HFFc6 (cell line): ENCODE measurements at places on chromosomes 11 and 22.

DNA sequence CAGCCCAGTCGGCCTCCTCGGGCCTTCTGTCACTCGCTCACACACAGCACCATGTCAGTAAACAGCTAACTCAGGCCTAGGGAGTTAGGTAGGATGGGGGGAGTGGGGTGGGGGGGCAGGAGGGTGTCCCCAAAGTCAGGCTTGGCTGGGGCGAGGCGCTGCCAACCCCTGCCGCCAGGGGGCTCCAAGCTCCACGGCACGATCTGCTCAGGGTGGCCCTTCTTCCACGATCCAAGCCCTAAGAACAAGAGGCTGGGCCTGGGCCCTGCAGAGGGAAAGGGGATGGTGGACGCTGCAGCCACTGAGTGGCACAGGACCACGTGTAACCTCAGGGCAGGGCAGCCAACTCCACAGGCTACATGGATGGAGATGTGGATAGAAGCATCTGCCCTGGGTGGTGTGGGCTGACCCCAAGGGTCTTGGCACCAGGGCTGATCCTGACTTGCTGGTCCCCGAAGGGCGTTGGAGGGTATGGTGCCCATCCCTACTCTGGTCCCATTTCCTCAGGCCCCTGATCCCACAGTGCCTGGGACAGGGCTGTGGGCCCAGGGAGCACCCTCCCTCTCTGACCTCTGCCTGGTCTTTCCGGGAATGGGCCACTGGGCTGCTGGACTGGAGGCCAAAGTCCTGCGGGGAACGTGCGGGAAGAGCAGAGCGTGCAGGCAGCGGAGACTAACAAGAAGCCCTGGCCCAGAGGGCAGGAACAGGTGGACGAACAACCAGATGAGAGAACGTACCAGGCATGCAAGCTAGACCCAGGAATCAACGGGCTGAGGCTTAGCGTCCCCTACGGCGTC is 29.1 kb upstream of the TXNRD2 start:
- H3K4me3 ChIP-seq = no peak overlapping the region
- peaks cover 3% of the 10 kb centered on the region; the same call in 1 of the 2 replicates for H3K27me3 ChIP-seq
- no peak for DNase-seq
- H3K36me3 ChIP-seq = no peaks in the 10 kb centered on the region
- H3K4me1 ChIP-seq = no peaks in the 10 kb centered on the region

GRCh38 chr11:82176945-82177344 is 556.7 kb downstream of the FAM181B start:
- no peak overlapping the region for H3K4me3 ChIP-seq
- H3K36me3 ChIP-seq = no peaks in the 10 kb centered on the region
- H3K27ac ChIP-seq = no peak overlapping the region

- H3K4me1 ChIP-seq = no peaks in the 10 kb centered on the region
- no peak for DNase-seq
- no peak overlapping the region for H3K27ac ChIP-seq
- no peaks in the 10 kb centered on the region for H3K27me3 ChIP-seq
- no peaks in the 10 kb centered on the region; the same call in 1 of the 2 replicates for H3K36me3 ChIP-seq
- no peak overlapping the region for H3K4me3 ChIP-seq
Measured at GRCh38 chr11:77303328-77303727, 1.8 kb upstream of the GDPD4 start.

DNA sequence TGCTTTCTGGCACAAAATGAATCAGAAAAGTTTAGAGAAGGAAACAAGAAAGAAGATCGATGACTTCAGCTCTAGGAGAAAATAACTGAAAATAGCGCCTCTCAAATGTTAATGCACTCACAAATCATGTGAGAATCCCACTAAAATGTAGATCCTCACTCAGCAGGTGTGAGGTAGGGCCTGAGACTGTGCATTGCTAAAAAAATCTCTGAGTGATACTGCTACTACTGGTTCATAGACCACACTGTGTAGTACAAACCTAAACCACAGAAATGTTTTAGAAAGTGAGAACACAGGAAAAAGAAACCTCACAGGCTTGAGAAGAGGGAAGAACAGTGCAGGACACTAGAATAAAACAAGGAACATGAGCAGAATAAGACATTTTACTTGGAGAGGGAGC is 2.0 kb downstream of the OR8D4 start:
- no peaks in the 10 kb centered on the region for H3K4me1 ChIP-seq
- no peak for DNase-seq
- H3K4me3 ChIP-seq = no peak overlapping the region
- H3K36me3 ChIP-seq = peaks cover 4% of the 10 kb centered on the region; the same call in 1 of the 2 replicates
- H3K27me3 ChIP-seq = no peaks in the 10 kb centered on the region; the same call in 1 of the 2 replicates

- no peaks in the 10 kb centered on the region for H3K36me3 ChIP-seq
- peak overlapping the region; percentile 36; the same call in 1 of the 2 replicates for H3K4me3 ChIP-seq
- no peak for DNase-seq
- H3K27me3 ChIP-seq = peaks cover 12% of the 10 kb centered on the region
Measured at GRCh38 chr11:57482782-57483561, 22.6 kb downstream of the RTN4RL2 start.

- H3K27ac ChIP-seq = no peak overlapping the region
- no peak overlapping the region for H3K4me3 ChIP-seq
- DNase-seq = no peak
- H3K36me3 ChIP-seq = peaks cover 5% of the 10 kb centered on the region; the same call in 1 of the 2 replicates
- H3K27me3 ChIP-seq = no peaks in the 10 kb centered on the region; the same call in 1 of the 2 replicates
Measured at GRCh38 chr11:42473106-42473505, 838.7 kb upstream of the API5 start.

DNA sequence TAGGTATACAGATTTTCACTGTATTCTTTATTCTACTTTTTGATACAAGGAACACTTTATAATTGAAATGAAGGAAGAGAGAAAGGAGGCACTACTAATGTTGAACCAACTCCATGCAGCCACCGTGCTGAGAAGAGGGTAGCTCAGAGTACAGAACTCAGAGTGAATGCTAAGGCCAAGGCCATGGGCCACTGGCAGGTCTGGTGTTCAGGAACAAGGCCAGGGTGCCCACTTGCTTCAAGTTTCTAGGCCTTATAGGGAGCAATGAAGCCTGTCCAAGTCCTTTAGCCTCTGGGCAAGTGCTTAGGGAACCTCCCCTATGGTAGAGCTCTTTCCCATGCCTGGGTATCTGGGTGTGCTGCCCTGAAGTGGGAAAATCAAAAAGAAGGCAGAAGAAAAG is 235.0 kb downstream of the TENM4 start:
- no peak overlapping the region for H3K4me3 ChIP-seq
- DNase-seq = no peak
- peaks cover 14% of the 10 kb centered on the region for H3K4me1 ChIP-seq
- H3K27me3 ChIP-seq = peaks cover 2% of the 10 kb centered on the region; the same call in 1 of the 2 replicates
- peaks cover 4% of the 10 kb centered on the region for H3K36me3 ChIP-seq

DNA sequence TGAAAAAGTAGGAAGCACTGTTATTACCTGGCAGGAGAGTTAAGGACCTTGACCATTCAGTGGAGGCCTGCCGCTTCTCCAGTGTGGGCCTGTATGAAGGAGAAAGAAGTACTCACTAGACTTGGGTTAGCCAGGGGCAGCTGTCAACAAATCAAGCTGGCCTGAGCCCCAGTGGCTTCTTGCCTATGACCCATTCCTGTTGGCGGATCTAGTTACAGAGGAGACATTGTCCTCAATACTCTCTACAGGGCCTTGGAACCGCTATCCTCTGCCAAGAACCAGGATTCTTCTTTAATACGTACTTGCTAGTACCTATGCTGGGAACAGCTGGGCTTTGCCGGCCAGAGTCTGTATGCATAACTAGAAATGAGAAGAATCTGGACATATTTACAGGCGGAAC is 68.1 kb downstream of the ALX4 start:
- peaks cover 33% of the 10 kb centered on the region for H3K36me3 ChIP-seq
- DNase-seq = no peak
- H3K27ac ChIP-seq = no peak overlapping the region
- H3K27me3 ChIP-seq = no peaks in the 10 kb centered on the region; the same call in 1 of the 2 replicates
- no peak overlapping the region for H3K4me3 ChIP-seq

DNA sequence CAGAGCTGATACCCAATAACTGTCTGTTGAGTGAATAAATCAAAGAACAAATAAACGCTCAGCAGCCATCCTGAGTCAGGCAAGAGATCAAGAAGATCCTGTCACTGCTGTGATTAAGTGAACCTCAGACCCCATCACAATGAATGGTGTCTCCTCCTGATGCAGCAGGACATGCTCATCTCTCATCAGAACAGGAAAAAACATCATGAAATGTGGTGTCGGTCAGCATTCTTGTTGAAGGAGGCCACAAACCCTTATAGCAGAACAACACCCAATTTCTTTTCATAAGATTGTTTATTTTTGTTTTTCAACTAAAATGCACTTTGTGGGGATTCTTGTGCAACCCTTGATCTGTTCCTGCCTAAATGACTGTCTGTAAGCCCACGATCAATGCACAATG is 60.3 kb downstream of the SYTL2 start:
- H3K4me1 ChIP-seq = peaks cover 38% of the 10 kb centered on the region
- H3K27ac ChIP-seq = no peak overlapping the region
- H3K27me3 ChIP-seq = no peaks in the 10 kb centered on the region; the same call in 1 of the 2 replicates
- H3K4me3 ChIP-seq = no peak overlapping the region
- H3K36me3 ChIP-seq = peaks cover 11% of the 10 kb centered on the region
- no peak for DNase-seq

DNA sequence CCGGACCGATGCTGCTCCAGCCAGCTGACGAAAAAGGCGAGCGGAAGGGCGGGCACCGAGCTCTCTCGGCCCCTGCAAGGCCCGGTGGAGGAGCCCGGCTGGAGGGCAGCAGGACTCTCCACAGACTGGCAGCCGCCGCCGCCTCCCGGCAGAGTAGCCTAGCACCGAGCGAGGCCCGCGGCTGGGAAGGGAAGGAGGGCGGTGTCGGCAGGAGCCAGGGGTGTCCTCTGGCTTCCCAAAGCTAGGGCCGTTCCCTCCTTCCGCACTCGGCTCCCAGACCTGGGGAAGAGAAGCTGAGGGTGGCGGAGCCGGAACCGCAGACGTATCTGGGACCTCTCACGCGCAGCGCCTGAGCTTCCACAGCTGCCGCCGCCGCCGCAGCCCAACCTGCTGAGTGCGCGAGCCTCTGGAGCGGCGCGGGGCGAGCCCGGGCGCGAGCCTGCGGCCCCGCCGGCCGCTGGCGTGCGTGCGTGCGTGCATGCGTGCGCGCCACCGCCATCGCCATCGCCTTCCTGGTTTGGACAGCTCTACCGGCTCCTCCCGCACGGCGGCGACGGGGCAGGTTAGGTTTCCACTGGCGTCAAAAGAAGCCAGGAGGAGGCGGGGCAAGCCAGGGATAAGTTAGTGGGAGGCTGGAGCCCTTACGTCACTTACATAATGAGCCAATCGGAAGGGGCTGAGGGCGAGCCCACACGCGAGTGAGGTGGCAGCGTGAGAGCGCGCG is at the start of gene RAB6A:
Gene RAB6A (minus strand): TSS at position 396 of the 724 bp plus-strand sequence. CDS start 439 bp downstream, outside the sequence.
- DNase-seq = peak; percentile 100
- peaks cover 22% of the 10 kb centered on the region for H3K4me1 ChIP-seq
- peaks cover 2% of the 10 kb centered on the region; the same call in 1 of the 2 replicates for H3K27me3 ChIP-seq
- H3K27ac ChIP-seq = peak within 1 kb of the TSS; percentile 92

- no peaks in the 10 kb centered on the region; the same call in 1 of the 2 replicates for H3K27me3 ChIP-seq
- peak overlapping the region; percentile 33; the same call in 1 of the 2 replicates for H3K27ac ChIP-seq
- peaks cover 55% of the 10 kb centered on the region for H3K4me1 ChIP-seq
- no peaks in the 10 kb centered on the region for H3K36me3 ChIP-seq
- peak; percentile 41 for DNase-seq
- H3K4me3 ChIP-seq = no peak overlapping the region
Measured at GRCh38 chr11:79054636-79055035, 386.2 kb downstream of the TENM4 start.

- no peak overlapping the region for H3K4me3 ChIP-seq
- no peak overlapping the region for H3K27ac ChIP-seq
- H3K4me1 ChIP-seq = no peaks in the 10 kb centered on the region
- H3K27me3 ChIP-seq = peaks cover 41% of the 10 kb centered on the region
- no peak for DNase-seq
Measured at GRCh38 chr11:70060611-70061293, 17.4 kb upstream of the ANO1 start.

DNA sequence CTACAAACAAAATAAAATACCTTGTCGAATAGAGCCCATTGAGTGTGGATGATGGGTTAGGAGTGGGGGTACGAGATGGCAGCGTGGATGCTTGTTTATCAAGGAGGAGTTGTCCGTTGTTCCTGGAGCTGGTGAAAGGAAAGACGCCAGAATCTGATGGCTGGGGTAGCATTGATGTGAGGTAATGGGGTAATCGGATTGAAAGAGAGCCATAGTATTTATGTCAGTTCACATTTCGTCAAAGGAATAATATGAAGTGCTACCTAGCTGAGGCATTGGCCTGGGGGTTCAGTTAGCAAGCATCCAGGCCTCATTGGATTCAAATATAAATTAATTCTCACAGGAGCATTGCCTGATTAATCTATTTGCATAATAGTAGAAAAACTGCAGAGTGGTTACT is 16.9 kb upstream of the DBX1 start:
- no peaks in the 10 kb centered on the region for H3K36me3 ChIP-seq
- H3K27me3 ChIP-seq = peaks cover 9% of the 10 kb centered on the region
- H3K4me3 ChIP-seq = no peak overlapping the region
- H3K27ac ChIP-seq = no peak overlapping the region
- no peak for DNase-seq
- H3K4me1 ChIP-seq = no peaks in the 10 kb centered on the region

DNA sequence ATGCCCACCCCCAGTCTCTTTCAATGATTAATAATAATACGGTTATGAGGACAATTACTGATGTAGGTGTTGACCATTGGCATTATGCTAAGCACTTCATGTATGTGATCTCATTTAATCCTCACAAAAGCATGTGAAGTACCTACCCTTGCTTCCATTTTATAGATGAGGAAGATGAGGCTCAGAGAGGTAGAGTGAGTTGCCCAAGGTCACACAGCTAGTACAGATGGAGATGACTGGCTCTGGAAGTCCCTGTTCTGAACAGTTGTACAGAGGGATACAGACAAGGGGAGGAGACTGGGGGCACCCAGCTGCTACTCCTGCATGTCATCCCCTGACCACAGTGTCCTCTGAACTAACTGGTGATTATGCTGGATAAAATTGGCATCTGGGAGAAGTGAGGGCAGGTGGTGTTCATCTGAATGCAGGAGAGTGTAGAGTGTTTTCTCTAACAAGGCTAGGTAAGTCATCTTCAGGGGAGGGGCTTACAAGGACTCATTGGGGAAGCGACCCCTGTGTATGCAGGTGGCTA is 43.2 kb downstream of the KIAA1671 start:
- DNase-seq = no peak
- no peaks in the 10 kb centered on the region for H3K36me3 ChIP-seq
- peaks cover 30% of the 10 kb centered on the region for H3K4me1 ChIP-seq
- H3K27me3 ChIP-seq = peaks cover 2% of the 10 kb centered on the region; the same call in 1 of the 2 replicates
